ENCODE measurements at places on chromosomes 3 and 15. TPM values are rescaled to one million over a fixed set of nuclear protein-coding genes. Genes with fewer than 3 reads are reported as not detected.

Gene TMEM212
- total RNA-seq, result not detected

Gene FHIT
- 90.6 TPM for total RNA-seq

Gene BFSP2
- not detected for total RNA-seq

Gene SERINC4
- total RNA-seq, result 0.36 TPM

Gene LAMB2
- total RNA-seq, result 0.60 TPM

Gene DALRD3
- total RNA-seq, result 15.1 TPM

Gene UBAP1L
- total RNA-seq, result 7.2 TPM

Gene GUCA1C
- not detected for total RNA-seq

Gene MAP1A
- total RNA-seq, result 1.2 TPM

Gene CCR2
- total RNA-seq, result 0.99 TPM

Gene AMOTL2
- total RNA-seq, result not detected

Gene WDR93
- not detected for total RNA-seq

Gene TM6SF1
- total RNA-seq, result not detected

Gene PPP2R3A
- total RNA-seq, result 0.14 TPM

Gene MITF
- total RNA-seq, result not detected

Gene FLNB
- total RNA-seq, result 39.7 TPM

Gene PRSS50
- total RNA-seq, result not detected

Gene TLR9
- total RNA-seq, result 0.08 TPM

Gene ITGB5
- 0.85 TPM for total RNA-seq

Gene TIMP4
- total RNA-seq, result not detected

Gene CLDN11
- total RNA-seq, result not detected

Gene KLHL40
- not detected for total RNA-seq

Gene CPEB1
- total RNA-seq, result 0.19 TPM

Gene GOLGA6L7
- total RNA-seq, result not detected

Gene CYP19A1
- not detected for total RNA-seq

Gene CYP1A1
- total RNA-seq, result not detected

Gene CPN2
- total RNA-seq, result not detected

Gene SPINK8
- total RNA-seq, result not detected

Gene SLC28A2
- not detected for total RNA-seq

Gene MYO5C
- 0.53 TPM for total RNA-seq

Gene LYZL4
- not detected for total RNA-seq

Gene SAMMSON
- not detected for total RNA-seq

Gene NECTIN3
- total RNA-seq, result 8.5 TPM

Gene DPPA2
- total RNA-seq, result not detected

Gene IQCF5
- not detected for total RNA-seq

Gene LRCH3
- total RNA-seq, result 37.6 TPM

Gene LPCAT4
- total RNA-seq, result 45.2 TPM

Gene GADL1
- not detected for total RNA-seq

Gene CDV3
- total RNA-seq, result 206 TPM

Gene HTR3E
- total RNA-seq, result not detected

Gene SLC24A5
- not detected for total RNA-seq

Gene ST3GAL6
- total RNA-seq, result 0.44 TPM

Gene IL1RAP
- 14.7 TPM for total RNA-seq
